ENCODE measurements at places on chromosomes 3 and 15. TPM values are rescaled to one million over a fixed set of nuclear protein-coding genes. Genes with fewer than 3 reads are reported as not detected.

Gene SPTSSB
- not detected for total RNA-seq

Gene ARGFX
- total RNA-seq = not detected

Gene SPESP1
- 2.9 TPM for total RNA-seq

Gene CA12
- total RNA-seq = not detected

Gene LAMB2
- 457 TPM for total RNA-seq

Gene GOLGA8J
- total RNA-seq = not detected

Gene MRPS11
- 24.5 TPM for total RNA-seq

Gene TEX55
- total RNA-seq = not detected

Gene THBS1
- total RNA-seq = 428 TPM

Gene RYR3
- 6.0 TPM for total RNA-seq

Gene GPR176
- 1.8 TPM for total RNA-seq

Gene ADGRG7
- not detected for total RNA-seq

Gene MME
- 3.1 TPM for total RNA-seq

Gene ONECUT1
- total RNA-seq = not detected

Gene DAZL
- total RNA-seq = not detected

Gene C3orf20
- 0.17 TPM for total RNA-seq

Gene ESYT3
- 2.0 TPM for total RNA-seq

Gene EIF5A2
- total RNA-seq = 14.0 TPM

Gene BOC
- 58.0 TPM for total RNA-seq

Gene MAPKAPK3
- 16.9 TPM for total RNA-seq

All from ovary (tissue), 10 donors.